ENCODE measurements at places on chromosomes 7 and 10. TPM values are rescaled to one million over a fixed set of nuclear protein-coding genes. Genes with fewer than 3 reads are reported as not detected.

DNA sequence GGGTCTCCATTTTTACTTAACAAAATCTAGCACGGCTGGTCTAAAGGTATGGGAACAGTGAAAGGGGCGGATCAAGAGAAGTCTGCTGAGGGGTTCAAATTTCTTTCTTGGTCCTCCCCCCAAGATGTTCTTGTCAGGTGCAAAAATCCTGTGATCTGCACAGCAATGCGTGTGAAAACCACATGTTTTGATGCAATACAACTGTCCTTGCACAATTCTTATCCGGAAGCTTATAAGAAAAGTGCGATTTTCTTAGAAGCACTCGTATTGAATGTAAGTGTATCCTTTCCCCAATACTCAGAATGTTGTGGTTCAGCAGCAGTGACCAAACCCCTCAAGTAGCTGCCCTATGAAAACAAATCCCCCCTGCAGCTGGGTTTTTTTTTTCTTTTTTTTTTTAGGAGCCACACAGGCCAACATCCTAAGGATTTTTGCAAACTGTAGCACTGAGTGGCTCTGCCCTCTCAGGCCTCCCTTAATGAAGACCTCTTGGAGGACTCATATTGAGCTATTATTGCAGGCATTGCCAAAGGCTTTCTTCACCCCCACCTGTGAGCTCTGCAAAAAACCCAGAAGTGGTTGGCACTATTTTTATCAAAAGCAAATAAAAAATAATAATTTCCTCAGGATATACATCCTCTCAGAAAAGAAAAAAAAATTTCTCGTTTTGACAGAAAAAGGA lies 151.9 kb upstream of the ITGB1 start:
- no peak for DNase-seq

TMEM213 gene
- not detected for total RNA-seq

- peak; percentile 67 for DNase-seq
Measured at GRCh38 chr7:12731214-12731656, 43.8 kb downstream of the ARL4A start.

DNA sequence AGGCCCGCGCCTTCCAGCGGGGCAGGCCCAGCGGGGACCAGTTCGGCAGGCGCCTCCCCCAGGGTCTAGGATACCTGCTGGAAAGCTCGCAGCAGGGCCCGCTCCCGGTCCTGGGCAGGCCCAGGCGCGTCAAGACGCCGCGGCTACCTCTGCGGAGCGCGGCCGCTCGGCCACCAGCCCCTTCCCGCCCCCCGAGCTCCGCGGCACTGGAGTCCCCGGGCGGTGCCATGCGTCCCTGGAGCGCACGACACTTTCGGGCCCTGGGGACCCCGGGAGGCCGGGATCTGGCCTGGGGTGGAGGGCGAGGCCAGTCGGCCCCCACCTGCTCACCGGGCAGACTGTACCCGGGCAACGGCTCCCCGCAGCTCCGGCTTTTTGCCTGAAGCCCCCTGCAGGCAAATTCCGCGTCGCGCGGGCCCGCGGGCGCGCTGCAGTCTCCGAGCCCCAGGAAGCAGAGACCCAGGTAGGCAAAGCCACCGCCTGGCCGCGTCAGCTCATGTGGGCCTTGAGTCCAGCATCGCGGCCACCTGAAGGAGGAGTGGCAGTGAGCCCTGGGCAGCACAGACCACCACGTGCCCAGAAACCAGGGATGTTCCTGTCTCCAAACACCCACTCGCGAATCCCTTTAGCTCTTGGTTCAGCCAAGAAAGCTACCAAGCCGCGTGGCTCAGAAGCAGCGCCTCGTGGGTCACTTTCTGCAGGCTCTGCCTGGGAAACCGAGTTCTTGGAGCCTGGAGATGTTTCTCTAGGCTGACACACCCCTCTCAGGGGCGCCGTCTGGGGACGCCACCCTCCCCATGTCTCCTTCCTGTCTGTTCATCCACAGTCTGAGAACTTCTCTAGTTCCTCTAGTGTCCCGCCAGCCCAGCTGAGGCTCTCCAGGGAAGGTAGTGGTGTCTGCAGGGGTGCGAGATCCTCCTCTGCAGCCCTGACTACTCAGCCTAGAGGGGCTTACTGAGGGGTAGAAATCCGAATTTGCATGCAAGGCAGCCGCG lies 46.1 kb upstream of the APBB1IP start:
- peak; percentile 66 for DNase-seq

AZGP1 gene
- total RNA-seq, result 0.17 TPM

DNA sequence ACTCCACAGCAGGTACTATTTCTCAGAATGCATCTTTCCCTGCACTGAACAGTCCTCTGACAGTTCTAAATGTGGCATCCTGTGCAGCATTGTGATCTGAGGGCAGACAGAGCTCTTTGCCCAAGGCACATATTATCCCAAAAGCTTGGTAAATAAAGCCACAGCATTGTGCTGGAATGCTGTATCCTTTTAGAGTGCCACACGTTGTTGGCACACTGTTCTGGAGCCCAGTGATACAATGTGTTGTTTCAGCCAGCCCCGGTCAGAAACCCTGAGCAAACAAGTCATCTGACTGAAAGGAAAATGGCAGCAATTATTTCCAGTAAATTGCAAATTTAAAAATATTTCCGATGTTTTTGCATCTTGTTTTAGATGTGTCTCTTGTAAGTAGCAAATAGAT lies 45.4 kb downstream of the NAMPT start:
- DNase-seq, result no peak

DNA sequence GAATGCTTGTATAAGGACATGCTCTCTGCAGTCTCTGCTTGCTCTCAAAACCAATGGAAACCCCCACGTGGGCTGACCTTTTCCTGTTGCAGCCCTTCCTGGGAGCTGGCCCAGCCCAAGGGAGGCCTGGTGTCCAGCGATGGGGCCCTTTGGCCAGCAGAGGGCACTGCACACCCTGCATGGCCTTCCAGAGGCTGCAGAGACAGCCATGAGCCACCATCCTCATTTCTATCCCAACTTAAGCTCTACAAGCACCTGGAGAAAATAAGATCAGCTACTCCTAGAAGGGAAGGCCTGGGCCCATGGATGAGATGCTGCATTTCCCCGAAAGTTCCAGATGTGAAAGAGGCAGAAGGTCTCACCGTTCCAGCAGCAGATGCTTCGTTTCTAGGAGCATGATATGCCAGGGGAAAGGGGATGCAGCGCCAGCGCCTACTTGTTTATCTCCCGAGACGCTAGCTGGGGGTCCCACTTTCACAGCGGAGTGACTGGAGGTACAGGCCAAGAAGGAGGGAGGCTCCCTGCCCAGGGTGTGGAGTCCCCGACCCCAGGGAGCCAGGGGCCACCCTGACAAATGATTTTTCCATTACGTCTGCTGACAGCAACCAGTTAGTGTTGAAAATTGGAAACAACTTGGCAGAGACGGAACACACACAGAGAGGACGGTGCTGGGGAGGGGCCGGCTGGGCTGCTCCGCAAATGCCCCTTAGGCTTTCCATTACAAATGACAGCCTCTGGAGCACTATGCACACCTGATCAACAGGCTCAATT lies 106.4 kb downstream of the ZRANB1 start:
- DNase-seq, result peak; percentile 94

TET1 gene
- 82.5 TPM for total RNA-seq

ZNF425 gene
- total RNA-seq, result 5.0 TPM

GRCh38 chr7:990933-991728 lies 8.2 kb downstream of the CYP2W1 start:
- no peak for DNase-seq

DNA sequence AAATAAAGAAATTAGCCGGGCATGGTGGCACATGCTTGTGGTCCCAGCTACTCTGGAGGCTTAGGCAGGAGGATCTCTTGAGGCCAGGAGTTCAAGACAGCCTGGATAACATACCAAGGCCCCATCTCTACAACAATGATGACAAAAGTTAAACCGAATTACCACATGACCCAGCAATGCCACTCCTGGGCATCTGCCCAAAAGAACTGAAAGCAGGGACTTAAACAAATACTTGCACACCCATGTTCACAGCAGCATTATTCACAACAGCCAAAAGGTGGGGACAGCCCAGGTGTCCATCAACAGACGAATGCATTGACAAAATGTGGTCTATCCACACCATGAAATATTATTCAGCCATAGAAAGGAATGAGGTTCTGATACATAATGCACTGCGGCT lies 83.9 kb downstream of the HIP1 start:
- DNase-seq, result no peak

DNA sequence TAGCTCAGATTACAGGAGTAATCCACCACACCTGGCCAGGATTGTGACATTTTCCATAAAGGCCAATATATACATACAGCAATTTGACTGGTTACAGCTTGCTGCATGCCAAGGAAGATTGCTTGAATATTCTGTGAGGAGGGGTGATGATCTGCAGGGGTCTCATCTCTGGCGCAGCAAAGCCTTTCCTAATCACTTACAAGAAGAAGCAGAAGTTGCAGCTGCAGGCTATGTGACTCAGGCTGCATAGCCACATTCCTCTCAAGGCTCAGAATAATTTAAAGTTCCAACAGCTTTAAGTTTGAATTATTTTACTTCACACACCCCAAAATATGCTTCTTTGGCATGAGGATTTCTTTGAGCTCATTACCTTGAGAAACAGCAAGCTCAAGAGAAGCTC lies 11.4 kb upstream of the RASGEF1A start:
- no peak for DNase-seq

DNA sequence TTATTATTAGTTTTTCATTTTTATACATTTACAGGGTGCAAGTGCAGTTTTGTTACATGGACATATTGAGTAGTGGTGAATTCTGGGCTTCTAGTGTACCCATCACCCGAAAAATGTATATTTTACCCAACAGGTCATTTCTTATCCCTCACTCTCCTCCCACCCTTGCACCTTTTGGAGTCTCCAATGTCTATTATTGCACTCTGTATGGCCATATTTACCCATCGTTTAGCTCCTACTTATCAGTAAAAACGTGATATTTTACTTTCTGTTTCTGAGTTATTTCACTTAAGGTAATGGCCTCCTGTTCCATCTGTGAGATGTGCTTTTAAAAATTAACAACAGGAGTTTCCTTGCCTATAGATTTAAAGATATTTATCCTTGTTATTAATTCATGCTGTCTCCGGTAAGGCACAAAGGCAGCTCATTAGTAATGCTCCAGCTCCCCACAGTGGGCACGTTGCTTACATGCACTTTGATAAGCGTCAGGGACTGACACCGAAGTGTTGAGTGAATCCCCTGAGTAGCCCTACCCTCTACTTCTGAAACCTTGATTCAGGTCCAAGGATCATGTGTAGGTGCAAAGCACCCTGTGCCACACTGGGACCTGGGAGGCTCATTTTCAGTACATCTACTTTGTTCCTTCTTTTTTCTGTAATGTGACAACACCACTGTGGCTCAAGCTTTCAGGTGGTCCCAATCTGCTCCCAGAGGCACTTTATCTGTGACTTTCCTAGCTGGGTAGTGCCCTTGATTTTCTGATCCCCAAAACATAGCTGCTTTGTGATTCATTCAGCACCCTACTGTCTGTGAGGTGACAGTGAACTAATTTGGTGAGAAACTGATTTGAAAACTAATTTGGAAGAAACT lies 27.3 kb downstream of the HYAL4 start:
- peak; percentile 80 for DNase-seq

- no peak for DNase-seq
Measured at GRCh38 chr7:150567871-150568301, 696 bp downstream of the GIMAP4 start.

DNA sequence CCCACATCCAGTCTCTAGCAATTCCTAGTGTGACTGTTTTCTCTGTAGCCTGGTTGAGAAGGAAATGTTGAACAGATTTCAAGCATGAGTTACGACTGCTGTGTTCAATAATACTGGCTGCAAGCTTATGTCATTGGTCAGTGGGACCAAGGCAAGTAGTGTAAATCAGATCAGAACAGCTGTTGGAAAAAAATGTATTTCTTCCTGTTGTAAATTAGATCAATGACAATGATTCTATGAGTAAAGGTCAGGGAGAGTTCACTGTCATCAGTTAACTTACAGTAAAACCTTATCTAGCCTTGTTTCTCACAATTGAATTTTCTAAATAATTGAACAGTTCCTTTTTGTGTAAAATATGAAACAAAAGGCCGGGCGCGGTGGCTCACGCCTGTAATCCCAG lies 6.7 kb downstream of the OTUD1 start:
- no peak for DNase-seq

DNA sequence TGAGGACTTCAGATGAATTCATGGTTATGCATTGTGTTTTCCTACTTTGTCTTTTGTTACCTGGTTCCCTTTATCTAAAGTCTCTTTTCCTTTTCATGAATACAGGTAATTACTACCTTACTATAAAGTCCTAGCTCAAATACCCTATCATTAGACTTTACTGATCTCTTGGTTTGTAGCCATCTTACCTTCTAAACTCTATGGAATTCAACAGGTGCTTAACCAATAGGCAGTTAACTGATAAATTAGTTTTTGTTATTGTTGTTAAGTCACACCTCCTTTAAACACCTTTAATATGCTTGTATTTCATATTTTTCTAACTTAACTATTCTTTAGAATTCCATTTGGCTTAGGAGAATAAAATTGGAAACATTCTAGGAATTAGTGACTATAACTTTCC lies 30.7 kb downstream of the PLCE1 start:
- no peak for DNase-seq

- no peak for DNase-seq
Measured at GRCh38 chr7:93578762-93579161, 4.2 kb upstream of the CALCR start.

GRCh38 chr10:6141296-6142151 lies 52.7 kb downstream of the RBM17 start:
- no peak for DNase-seq

DNA sequence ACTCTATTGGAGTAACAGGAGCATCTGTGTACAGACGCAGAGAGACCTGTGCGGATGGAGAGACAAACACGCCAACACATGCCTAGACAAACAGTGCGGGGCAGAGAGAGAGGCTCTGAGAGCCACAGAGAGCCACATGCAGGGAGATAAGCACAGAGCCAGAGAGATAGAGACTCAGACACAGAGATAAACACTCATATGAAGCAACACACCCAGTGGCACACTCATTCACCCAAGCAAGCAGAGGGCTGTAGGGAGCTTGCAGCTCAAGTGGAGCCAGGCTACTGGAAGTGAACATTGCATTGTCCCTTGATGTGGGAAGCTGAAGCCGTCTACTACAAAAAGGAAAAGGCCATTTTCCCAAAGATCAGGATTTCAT lies 46.6 kb upstream of the PODXL start:
- DNase-seq, result no peak

DNA sequence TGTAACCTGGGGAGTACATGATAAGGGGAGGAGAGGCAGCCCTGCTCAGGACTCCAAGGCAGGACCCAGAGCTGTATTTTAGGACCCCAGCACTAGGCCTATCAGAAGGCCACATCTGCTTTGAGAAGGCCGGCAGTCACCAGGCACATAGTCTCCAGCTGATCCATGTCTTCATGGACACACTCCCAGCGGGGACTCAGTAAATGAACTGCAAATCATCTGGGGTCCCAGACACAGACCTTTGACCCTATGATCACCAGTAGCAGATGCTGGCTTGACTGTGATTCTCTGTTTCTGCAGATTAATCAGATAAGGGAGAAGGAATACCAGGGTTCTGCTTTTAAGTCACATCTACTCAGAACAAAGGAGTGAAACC lies 341.4 kb upstream of the PODXL start:
- no peak for DNase-seq

BMPR1A gene
- total RNA-seq, result 87.7 TPM

Data from GM23338 (cell line).